ENCODE measurements at places on chromosomes 11 and 22.

- peak; percentile 91 for DNase-seq
These were observed 42.8 kb downstream of the GLYAT start for GRCh38 chr11:58688789-58689503.

GRCh38 chr11:106208760-106209159, 131.3 kb downstream of the AASDHPPT start:
- no peak for DNase-seq

- peak; percentile 64 for DNase-seq
These were observed 25.0 kb downstream of the ARHGAP1 start for GRCh38 chr11:46675288-46675851.

GRCh38 chr11:11501546-11502262, 120.1 kb downstream of the GALNT18 start:
- DNase-seq, result no peak

- peak; percentile 93 for DNase-seq
These were observed 80.7 kb upstream of the PPARA start for GRCh38 chr22:46069521-46070214.

GRCh38 chr11:118918128-118918685, 7.5 kb downstream of the BCL9L start:
- peak; percentile 83 for DNase-seq

GRCh38 chr22:26968859-26969523, 311.6 kb downstream of the MIAT start:
- DNase-seq, result peak; percentile 9

- DNase-seq, result no peak
These were observed 1.8 kb upstream of the OR10A5 start for GRCh38 chr11:6843670-6844069.

DNA sequence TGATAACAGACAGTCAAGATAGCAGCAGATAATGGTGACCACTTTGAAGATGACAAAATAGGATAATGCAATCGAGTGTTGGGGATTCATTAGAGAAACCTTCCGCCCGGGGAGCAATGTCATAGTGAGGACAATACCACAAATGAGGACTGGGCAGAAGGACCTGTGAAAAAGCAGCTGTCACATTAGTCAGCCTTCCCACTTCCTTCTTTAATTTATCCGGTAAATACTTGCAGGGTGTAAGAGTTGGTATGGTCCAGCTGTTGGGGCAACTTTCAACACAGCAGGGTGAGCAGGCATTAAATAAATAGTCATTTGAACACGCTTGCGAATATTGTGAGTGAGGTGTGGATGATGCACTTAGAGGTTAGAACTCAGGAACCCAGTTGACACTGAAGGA, 132.5 kb upstream of the KIRREL3 start:
- DNase-seq, result no peak

DNA sequence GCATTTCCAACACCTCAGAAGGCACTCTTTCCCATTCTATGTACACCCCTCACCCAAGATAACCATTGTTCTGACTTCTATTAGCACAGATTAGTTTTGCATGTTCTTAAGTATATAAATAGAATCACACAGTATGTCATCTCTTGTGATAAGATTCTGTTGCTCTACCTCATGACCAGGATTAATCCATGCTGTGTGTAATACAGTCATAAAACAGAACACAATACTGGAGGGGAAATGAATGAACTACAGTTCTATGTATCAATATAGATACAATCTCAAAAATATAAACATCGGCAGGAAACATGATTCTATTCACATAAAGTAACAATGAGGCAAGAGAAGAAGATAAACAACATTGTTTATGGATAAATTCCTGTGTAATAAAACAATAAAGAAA, 151.5 kb downstream of the ATG16L2 start:
- no peak for DNase-seq

DNA sequence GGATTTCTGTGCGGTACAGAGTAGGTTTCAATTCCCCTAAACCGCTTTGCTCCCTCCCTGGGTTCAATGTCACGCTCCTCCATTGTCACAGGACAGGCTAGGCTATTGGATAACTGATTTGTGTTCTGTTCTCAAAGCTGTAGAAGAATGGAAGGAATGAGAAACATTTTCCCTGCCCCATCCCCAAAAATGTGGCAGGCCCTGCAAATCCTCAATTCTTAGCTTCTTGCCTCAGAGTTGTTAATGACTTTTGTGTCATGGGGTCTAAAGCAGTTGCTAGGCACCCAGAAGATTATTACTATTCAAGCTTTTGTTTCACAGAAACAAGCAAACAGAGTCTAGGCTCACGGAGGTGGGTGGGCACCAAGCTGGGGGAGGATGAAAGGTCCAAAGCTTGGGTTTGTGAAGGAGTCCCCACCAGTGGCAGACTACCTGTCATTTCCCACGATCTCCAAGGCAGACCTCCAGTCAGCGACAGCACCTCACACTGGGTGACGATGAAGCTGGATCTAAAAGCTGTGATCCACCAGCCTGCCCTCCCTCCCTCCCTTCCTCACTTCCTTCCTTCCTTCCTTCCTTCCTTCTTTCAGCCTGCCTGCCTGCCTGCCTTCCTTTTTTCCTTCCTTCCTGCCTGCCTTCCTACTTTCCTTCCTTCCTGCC, 1080.2 kb downstream of the OPCML start:
- DNase-seq, result no peak

DNA sequence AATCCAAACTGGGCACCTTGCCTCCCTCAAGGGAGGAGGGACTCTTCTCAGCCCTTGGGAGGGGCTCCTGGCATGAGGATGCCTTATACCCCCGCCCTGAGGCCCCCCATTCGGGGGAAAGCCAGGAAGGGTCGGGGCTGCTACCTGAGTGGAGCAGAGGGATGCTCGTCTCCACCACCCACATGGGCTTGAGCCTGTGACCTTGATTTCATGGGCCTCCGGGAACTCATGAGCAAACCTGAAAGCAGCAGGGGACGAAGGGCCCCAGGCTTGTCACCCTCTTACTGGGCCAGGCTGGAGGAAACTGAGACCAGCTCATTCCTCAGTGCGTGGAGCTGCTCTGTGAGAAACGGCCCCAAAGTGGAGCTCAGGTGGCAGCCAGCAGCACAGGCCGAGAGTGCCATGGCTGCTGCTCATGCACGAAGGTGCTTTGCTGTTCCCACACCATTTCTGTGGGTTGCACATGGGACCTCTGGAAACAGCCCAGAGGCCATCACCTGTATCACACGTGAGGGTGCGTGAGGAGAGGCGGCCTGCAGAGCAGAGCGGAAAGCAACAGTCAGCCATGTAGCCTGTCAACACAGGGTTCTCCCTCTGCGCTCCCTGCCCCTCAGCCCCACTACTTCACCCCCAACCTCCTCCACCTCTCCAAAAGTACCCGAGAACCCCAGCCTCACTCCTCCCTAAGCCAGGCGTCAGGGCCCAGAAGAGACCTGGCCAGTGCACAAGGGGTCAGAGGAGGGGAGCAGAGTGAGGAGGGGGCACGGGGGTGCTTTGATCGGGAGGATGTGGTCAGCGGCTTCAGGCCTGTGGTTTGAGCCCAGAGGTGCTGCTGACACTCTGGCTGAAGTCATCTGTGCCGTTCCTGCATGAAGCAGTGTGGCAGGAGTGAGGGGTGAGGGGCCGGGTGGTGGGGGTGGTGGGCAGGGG, 14.1 kb upstream of the IL2RB start:
- no peak for DNase-seq

Measured in mammary epithelial cell (primary cell).